Stimulated activated CD4-positive, alpha-beta T cell treated with anti-CD3 and anti-CD28 coated beads, Interleukin-4, amount 100 ng/mL, for 1 hour (primary cell): ENCODE measurements at places on chromosomes 11 and 22.

DNA sequence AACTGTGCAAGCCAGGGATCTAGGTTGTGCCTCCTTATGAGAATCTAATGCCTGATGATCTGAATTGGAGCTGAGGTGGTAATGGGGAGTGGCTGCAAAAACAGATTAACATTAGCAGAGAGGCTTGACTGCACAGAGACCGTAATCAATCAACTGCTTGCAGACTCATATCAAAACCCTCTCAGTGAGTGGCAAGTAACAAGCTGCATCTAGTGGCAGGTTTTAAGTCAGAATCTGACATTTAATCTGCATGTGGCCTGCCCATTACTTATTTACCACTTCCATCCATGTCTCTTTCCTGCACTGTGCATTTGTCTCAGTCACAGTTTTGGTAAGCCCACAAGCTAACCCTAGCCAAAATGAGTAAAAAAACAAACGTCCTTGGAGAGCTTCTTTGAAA is 11.2 kb downstream of the C11orf58 start:
- DNase-seq: no peak

DNA sequence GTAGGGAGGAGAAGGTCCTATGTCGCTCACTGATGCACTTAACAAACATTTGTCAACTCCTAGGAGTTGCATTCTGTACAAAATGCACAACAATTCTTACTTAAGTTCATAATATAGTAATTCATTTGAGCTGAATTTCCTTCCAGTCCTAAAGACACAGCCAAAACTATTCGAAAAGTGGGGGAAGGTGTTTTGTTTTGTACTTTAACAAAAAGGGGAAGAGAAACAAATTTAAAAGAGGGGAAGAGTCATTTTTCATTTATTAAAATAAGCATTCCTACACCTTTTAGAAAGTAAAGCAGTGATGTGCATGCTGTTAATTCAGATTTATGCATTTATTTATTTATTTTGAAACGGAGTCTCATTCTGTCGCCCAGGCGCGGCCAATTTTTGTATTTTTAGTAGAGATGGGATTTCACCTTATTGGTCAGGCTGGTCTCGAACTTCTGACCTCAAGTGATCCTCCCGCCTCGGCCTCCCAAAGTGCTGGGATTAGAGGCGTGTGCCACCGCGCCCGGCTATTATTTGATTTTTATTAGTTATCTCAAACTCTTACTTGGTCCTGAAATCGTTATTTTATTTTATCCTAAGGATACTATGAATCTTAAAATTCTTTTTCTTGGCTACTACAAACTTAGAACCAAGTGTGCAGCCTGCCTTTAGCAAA is 1.1 kb upstream of the FANCF start:
- DNase-seq: no peak

DNA sequence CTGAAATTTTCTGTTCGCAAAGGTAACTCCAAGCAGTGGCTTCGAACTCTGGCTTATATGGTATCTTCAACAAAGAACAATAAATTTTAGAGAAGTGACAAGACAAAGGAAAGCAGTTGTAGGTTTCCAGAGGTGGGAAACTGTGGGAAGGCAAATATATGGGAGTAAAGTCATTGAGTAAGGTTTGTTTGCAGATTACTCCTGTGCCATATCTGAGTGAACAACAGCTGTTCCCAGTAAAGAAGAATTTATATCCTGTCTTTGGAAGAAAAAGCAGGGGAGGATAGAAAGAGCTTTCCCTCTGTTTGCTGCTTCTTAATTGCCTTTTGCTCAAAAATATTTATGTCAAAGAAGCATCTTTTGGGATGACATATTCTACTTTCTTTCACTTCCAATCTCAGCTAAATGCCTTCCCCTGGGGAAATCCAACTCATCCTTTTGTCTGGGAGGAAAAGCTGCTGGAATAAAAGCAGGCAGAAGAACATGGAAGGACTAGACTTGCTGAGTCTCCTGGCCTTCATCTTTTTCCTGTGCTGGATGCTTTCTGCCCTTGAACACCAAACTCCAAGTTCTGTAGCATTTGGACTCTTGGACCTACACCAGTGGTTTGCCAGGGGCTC is 10.4 kb upstream of the RCN1 start:
- DNase-seq: no peak

GRCh38 chr11:17875891-17876290 is 137.0 kb downstream of the SERGEF start:
- DNase-seq: no peak

DNA sequence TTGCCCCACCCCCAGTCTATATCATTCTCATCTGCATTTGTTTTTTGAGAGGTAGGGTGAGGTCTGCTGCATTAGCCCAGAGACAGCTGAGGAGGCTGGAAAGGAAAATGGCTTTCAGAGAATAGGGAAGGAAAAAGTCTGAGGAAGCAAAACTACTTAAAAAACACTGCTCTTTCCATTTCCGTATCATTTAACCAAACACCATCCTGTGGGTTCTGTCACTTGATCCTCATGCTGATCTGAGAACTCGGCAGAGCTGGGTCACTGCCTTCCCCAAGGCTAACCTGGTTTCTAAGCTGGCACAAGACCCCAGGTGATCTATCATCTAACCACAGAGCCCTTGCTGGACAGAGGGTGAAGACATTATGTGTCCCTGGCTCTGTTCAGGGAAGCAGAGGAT is 1.2 kb downstream of the FOLR2 start:
- no peak for DNase-seq
